CD4-positive, alpha-beta T cell treated with Interleukin-6 for 4 hours (primary cell): ENCODE measurements at places on chromosomes 13 and 19.

DNA sequence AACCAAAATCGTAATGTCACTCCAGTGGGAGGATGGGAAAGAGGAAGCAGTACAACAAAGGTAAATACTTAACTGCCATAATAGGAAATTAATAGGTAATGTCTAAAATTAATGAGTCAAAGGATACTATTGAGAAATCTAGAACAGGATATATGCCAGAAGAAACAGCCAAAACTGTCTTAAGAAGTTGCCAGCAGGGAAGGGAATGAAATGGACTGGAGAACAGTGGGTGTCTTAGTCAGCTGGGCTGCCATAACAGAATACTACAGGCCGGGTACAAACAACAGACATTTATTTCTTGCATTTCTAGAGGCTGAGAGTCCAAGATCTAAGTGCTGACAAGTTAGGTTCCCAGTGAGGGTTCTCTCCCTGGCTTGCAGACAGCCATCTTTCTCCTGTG lies 40.3 kb upstream of the IPO5 start:
- DNase-seq: no peak

GRCh38 chr19:13017306-13018034 lies 22.2 kb downstream of the NFIX start:
- DNase-seq: no peak

GRCh38 chr13:39317291-39317690 lies 279.0 kb downstream of the NHLRC3 start:
- no peak for DNase-seq

- no peak for DNase-seq
Measured at GRCh38 chr19:33146209-33146608, 14.3 kb downstream of the WDR88 start.

DNA sequence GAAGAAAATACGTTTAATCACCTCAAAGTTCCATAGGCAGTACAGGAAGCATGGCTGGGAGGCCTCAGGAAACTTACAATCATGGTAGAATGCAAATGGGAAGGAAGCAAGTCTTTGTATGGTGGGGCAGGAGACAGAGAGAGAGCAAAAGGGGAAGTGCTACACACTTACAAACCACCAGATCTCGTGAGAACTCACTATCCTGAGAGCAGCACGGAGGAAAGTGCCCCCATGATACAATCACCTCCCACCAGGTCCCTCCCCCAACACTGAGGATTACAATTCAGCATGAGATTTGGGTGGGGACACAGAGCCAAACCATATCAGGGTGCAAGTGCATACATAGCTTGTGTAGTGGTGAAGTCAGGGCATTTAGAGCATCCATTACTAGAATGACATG lies 92.3 kb upstream of the ANKRD10 start:
- DNase-seq: no peak

GRCh38 chr13:104565888-104566287 lies 1499.7 kb upstream of the SLC10A2 start:
- no peak for DNase-seq

DNA sequence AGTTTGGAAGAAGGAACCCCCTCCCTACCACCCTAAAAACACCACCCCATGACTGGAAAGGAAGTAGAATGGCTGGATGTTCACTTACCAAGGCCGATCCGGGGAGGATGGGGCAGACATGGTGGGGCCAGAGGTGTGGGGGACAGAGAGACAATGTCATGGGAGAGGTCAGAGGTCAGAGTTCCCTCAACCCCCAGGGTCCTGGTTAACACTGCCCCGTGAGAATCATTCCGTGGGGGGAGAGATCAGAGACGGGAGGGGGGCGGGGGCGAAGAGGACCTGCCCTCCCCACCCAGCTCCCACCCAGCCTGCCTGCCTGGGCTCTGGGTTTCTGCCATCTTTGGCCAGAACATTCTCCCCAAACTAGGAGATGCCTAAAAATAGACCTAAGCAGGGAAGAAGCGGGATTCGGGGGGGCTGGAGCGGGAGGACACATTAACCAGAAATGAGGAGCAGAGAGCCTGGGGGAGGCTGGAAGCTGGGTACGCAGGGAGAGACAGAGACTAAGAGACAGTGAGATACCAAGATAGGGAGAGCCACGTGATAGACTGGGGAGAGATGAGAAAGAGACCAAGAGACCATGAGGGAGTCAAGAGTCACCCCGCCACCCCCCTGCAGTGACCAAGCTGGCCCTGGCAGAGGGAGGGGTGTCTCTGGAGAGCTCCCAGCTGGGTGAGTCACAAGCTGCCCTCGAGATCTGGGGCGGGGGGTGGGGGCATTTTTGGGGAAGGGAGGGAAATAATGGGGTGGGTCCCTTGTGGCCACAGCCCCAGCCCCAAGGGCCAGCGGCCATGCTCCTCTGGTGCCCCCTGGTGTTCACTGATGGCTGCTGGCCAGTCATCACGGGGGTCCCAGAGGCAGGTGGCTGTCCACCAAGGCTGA lies 6.1 kb upstream of the KANK2 start:
- peak; percentile 57 for DNase-seq

DNA sequence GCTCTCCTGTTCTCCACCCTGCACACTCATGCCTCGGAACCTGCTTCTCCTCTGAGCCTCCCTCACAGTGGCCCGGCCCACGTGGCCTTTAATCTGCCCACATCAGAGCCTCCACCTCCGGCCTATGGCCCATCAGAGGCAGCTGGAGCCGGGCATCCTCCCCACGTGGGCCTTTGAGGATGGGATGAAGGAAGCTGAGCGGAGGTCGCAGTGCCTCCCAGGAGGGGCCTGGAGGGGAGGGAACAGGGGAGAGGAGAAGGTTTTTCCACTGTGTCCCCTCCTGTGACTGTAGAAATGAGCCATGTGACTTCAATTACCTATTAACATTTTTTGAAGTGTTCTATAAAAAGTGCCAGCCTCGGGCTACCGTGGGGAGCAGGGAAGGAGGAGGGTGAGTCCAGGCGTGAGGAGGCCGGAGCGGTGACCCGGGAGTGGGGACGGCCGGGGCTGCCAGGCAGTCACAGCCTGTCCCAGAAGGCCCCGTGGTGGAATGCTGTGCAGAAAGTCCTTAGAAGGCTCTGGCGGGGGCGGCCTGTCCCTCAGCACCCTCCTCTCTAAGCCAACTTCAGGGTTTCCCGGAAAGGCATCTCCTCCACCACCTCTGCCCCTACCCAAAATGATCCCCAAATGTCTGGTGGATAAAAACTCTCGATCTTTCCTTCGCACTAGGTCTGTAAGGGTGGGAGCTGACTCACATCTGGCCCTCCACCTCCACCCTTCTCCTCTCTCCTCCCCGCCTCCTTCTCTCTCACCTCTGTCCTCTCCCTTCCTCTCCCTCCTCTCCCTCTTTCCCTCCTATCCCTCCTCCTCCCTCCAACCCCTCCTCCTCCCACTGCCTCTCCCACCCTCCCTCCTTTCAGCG lies 24.8 kb upstream of the SLC1A5 start:
- DNase-seq: no peak

DNA sequence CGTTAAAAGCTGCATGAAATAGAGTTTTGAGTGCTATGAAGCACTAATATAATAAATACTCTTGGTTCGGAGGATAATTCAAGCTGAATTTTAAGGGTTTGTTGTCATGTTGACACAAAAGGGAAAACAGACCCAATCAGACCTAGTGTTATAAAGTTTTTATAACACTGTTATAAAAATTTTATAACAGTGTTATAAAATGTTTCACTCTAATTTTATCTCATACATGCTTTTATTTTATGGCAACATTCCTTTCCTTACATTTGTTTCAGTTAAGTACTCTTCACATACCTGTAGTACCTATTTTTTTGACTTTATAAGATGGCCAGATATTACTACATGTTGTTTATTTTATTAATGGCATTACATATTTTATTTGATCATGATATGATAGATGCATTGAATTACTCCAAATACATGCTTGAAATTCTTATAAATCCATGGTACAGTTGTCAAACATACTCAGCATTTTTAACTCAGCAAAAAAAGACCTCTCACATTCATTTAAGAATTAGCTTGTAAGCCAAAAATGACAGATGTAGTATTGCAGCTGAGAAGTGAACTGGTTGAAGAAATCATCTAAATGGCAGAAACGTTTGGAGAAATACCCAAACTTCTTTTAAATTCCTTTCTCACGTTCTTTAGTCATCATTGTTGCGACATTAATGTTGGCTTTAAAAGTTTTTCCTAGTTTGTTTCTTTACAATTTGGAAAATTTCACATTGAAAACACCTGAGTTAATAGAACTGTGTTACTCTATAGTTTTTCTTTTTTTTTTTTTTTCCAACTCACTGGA lies 104.5 kb downstream of the PIBF1 start:
- no peak for DNase-seq

DNA sequence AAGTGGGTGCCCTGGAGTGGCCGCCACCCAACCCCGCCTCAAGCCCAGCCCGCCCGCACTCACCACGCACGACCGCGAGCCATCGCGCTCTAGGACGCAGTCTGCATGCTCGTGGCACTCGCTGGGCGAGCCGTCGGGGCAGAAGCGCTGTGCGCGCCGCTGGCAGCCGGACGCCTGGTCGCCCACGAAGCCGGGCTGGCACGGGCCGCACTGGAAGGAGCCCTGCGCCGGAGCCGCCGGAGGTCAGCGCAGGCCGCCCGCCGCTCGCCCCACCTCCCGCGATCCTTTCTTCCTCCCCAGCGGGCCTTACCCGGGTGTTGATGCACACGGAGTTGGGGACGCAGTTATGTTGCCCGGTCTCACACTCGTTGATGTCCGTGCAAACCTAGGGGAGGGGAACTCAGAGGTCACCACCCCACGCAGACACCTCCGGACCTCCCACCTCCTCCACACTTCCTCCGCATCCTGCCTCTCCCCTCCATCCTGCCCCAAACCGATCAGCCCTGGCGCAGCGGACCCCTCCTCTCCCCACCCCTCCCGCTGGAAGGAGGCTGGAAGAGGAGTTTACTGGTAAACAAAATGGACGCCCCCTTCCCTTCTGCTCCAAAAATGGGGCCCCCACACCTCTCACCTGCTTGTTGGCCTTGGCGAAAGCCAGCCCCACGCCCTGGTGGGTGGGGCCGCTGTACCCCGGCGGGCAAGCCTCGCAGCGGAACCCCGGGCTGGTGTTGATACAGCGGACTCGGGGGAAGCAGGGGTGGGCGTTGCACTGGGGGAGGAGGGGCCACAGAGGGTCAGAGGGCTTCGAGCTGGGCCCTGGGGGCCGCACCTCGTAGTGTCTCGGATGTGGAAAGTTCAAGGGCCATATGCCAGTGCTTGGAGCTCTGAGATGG lies 2.3 kb downstream of the COMP start:
- DNase-seq: no peak

GRCh38 chr19:11464333-11465265 lies 16.2 kb downstream of the ELAVL3 start:
- DNase-seq: no peak

GRCh38 chr19:8041531-8041931 lies 11.0 kb upstream of the CCL25 start:
- DNase-seq: no peak

GRCh38 chr13:84455143-84455905 lies 573.0 kb upstream of the SLITRK1 start:
- no peak for DNase-seq

DNA sequence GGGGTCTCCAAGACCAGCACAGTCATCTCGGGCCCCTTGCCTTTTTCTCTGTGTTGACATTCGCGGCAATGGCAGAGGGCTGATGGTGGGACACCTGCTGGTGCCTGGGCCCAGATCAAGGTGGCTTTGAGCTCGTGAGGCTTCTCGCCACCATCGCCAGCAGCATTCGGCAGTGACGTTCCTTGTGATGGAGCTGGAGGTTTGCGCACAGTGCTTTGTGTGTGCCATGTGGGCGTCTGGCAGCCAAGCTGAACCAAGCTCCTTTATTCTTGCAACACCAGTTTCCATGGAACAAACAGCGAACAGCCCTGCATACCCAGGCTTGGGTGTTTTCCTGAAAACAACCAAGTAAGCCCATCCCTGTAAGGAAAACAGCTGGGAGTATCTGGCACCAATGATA lies 9.1 kb upstream of the TMEM255B start:
- no peak for DNase-seq

- DNase-seq: peak; percentile 69
Measured at GRCh38 chr13:32650705-32651311, 64.6 kb downstream of the PDS5B start.

- no peak for DNase-seq
Measured at GRCh38 chr13:108121406-108121805, 93.9 kb downstream of the LIG4 start.

GRCh38 chr13:50274181-50274580 lies 258.9 kb downstream of the KCNRG start:
- no peak for DNase-seq

GRCh38 chr13:99843872-99844271 lies 127.7 kb downstream of the ZIC5 start:
- no peak for DNase-seq

DNA sequence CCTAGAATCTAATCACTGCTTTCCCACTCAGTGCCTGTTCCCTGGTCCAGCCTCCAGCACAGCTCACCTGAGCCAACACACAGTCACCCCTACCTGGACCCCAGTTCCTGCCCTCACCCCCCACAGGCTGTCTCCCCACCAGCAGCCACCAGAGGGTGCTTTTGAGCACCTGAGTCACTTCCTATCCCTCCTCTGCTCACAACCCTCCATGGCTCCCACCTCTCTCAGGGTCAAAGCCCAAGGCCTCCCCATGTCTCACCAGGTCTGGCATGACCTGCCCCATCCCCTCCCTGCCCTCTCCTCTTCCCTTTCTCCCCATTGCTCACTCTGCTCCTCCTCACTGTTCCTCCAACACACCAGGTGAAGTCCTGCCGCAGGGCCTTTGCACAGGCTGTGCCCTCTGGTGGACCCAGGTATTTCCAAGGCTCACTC lies 7.1 kb upstream of the DPP9 start:
- DNase-seq: peak; percentile 76

GRCh38 chr13:80857321-80857720 lies 516.4 kb upstream of the SPRY2 start:
- DNase-seq: no peak

DNA sequence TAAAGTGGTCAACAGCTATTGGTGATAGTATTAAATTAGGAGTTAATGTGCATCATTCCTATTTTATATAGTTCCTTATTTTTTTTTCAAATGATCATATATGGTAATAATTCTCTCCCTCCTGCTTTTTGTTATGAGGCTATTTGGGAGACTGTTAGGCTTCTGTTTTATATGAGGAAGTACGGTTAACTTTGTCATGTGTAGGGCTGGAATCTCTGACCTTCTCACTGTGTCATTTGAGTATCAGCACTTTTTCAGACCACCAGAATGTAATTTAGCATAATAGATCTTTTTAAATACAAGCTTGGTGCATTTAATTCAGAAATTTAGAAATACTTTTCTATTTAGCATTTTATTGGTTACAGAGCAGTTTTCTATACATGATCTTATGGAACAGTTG lies 7.7 kb downstream of the DGKH start:
- no peak for DNase-seq

- no peak for DNase-seq
Measured at GRCh38 chr13:52924289-52925148, 76.1 kb upstream of the PCDH8 start.
